ENCODE measurements at places on chromosomes 2 and 18.

DNA sequence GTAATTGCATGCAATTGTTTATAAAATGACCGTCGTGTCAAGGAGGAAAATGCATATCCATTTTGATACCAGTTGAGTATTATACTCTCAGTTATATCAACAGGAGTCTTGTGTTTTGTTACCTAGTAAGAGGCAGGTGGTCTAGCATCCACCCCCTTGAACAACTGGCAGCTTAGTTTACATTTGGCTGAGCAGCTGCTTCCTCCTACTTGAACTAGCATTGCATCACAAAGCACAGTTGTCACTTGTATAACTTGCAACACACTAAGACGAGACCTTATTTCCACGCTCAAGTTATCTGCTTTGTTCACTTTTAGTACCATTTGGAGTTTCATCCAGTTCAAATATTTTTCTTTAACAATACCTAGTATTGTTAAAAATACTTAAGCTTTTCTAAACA lies 75.4 kb upstream of the UBE2E3 start:
- DNase-seq: no peak

- DNase-seq: no peak
Observed at GRCh38 chr18:25313268-25313667, 38.7 kb downstream of the ZNF521 start.

GRCh38 chr2:191114403-191114886 lies 36.3 kb downstream of the STAT4 start:
- no peak for DNase-seq

GRCh38 chr18:22701326-22701725 lies 231.8 kb upstream of the RBBP8 start:
- DNase-seq: no peak

DNA sequence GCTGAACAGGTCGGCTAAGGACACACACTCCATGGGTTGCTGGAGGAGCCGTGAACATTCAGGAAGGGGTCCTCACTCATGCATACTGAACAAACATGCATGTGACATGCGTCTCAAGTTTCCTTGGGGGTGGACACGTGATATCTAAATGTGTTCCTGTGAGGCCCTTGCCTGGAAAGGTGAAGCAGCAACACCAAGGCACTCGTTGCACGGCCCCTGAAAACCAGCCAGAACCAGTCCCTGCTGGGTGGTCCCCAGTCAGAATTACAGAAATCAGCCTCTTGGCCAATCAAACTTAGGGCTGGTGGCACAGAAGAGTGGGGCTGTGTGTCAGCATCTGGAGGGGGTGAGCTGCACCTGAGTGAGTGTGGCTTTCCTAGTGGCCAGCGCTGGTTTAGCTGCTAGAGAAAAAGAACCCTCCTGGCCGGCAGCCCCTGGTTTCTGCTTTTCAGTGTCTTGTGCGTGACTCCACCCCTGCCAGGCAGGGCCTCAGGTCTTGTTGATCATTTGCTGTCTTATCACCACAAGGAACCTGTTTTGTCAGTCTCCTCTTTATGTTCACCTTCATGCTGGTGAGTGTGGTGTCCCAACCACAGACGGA lies 3.2 kb upstream of the AQP12B start:
- no peak for DNase-seq

DNA sequence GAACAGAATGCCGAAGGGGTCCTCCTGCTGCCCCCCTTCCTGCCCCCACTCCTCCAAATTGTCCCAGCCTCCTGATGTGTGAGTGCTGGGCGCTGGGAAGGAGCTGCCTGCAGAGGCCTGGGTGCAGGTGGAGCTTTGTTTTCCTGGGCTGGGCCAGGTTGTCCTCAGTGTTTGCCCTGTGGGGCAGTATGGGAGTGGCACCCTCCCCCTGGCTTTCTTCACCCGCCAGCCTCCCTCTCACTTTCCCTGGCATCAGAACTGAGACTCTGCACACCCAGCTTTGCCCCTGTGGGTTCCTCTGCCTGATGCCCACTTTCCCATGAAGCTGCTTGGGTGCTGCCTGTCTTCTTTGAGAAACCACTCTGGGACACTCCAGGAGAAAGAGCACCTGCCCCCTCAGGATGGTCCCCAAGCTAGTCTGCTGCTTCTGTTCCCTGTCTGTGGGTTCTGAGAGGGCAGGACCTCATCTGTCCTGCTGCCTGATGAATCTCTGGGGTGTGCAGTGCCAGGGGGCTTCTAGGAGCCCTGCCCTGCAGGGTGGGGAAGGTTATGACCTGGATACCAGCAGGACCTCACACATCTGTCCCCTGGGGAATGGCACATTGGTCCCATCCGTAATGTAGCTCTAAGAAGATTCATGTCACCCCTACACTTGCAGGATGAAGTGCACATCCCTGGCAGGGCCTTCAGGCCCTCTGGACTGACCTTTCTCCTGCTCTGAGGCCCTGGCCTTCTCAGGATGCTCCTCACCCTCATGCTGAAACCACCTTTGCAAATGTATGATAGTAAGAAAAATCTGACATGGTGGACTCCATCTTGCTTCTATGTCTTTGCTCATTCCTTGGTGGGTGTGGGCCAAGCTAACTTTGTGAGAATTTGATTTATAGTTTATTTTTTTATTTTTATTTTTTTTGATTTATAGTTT lies 146.8 kb upstream of the HS6ST1 start:
- no peak for DNase-seq

DNA sequence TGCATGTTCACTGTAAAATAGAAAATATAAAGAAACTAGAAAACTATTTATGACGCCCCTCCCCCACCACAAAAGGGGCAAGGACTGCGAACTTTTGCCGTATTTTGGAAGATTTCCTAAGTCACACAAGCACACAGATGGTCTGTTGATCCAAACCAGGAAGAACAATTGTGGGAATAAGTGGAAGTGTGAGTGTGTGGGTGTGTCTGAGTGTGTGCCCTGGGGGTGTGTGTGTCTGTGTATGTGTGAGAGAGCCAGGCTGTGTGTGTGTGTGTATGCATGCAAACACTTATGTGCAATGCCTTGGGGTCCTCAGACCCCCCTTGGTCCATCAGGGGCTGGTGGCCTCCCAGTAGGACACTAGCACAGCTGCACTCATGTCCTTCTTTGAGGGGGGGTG lies 43.1 kb downstream of the HPCAL1 start:
- no peak for DNase-seq

GRCh38 chr2:131092458-131093005 lies 728 bp downstream of the FAM168B start:
- no peak for DNase-seq

DNA sequence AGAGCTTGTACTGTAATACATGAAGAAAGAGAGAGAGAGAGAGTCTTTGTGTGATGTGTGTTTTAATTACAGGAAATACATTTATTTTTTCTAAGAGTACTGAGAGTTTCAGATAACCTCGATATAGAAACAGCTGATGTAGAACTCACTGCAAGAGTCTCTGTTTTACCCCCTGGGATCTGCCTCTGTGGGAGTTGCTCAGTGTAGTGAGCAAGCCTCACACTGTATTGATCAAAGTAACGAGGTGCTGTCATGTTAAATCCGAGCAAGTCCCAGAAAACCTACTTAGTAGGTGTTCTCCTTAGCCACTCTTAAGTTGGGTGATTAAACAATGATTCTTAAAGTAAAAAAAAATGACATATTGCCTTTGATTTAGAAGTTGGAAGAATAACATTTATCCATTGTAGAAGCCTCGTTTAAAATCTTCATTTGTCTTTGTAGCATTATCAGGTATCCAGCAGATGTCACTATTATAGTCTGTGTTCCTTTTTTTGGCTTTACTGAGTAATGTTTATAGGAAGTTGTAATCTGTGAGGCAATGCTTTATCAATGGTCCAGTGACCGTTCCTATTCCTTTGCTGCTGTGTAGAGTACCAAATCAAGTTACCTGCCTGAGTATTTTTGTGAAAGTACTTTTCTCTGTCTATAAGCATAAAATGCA lies 219.0 kb downstream of the MYO3B start:
- DNase-seq: no peak

DNA sequence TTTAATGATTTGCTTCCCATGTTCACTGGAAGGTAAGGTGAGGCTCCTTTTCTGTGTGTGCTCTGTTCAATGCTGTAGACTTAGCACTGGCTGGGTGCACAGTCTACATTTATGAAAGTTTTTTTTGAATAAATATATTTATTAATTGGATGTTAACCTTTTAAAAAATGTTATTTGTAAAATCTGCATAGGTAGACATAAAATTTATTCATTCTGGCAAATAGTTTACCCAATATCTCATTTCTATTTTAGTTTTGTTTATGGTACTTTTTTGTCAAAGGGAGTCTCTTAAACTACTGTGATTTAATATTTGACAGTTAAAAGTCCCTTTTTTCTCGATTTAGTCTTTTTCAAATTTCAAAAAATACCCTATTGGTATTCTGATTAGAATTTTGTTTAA lies 19.9 kb downstream of the CDKL4 start:
- DNase-seq: no peak

- no peak for DNase-seq
Observed at GRCh38 chr2:183063083-183063482, 15.5 kb upstream of the DUSP19 start.

DNA sequence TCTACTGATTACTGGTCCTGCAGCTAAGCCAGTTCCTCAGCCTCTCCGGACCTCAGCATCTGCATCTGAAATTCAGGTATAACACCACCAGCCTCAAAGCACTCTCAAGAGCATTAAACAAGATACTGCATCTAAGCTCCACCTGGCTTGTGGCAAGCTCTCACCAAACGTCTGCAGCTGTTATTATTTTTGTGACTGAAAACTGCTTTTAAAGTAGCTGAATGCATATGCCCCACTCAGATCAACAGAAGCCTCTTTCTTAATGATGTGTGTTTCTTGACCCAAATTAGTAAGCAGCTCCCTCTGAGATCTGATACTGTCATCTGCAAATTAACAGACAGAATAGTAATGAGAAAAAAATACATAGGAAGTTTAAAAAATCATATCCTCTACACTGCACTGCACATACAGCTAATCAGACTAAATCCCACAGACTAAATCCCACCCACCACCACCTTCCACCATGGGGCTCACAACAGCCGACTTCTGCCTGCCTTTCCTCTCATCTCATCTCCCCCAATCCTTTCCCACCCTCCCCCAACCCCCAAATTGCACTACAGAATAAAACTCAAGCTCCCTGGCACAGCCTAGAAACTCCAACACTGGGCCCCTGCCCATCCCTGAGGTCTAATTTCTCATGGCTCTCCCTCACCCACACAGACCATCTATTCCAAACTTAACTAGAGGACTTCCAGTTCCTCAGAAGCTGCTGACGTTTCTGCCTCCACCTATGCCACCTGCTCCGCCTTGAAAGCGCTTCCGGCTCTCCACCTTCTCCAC lies 52.9 kb downstream of the TMEM163 start:
- no peak for DNase-seq

DNA sequence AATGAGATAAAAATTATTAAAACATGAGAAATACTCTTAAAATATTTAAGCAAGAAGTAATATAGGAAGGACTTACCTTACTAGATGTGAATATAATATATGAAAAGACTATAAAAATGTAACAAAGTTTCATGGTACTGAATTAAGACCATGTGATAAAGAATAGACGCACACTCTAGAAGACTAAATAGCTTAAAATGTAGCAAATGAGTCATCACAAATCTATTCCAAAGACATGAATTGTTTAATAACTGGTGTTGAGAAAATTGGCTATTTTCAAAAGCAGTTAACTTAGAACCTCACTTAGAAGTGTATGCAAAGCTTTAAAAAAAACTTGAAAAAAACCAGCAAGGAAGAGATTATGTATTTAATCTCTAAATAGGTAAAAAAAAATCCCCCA lies 64.1 kb downstream of the POLE4 start:
- no peak for DNase-seq

DNA sequence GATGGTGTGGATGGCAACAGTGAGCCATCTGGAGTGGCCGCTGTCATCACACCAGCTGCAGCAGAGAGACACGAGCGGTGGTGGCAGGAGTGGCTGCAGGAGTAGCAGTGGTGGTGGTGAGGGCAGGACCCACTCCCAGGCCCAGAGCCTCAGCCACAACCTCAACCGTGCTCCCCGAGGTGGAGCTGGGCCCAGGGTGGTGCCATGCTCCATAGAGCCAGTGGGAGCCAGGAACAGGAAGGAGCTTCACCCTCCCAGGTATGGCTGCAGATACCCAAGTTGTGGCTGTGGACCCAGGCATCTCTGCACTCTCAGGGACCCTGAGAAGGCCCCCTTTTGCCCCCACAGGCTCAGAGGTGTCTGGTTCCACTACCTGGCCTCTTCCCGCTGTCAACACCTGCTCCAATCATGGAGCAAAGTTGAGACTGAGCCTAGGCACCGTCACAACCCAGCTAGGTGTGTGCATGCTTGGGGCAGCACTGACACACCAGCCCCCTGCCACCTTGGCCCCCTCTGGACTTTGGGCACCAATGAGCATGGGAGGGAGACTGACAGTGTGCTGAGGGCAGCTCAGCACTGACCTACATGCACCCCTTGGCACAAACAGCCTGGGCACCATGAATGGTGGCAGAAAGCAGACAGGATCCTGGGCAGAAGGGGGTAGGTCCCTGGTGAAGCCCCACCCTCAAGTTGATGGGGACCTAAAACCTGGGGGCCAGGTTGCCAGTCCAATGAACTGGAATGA lies 188.9 kb downstream of the NDUFA10 start:
- no peak for DNase-seq

GRCh38 chr2:21305581-21305980 lies 181.8 kb downstream of the TDRD15 start:
- DNase-seq: no peak

- no peak for DNase-seq
Observed at GRCh38 chr2:85444629-85445172, 26.2 kb downstream of the SH2D6 start.

Data from NCI-H1417 treated with DMSO at 0.1 percent for 48 hours (cell line).